ENCODE measurements at places on chromosomes 2 and 18.

DNA sequence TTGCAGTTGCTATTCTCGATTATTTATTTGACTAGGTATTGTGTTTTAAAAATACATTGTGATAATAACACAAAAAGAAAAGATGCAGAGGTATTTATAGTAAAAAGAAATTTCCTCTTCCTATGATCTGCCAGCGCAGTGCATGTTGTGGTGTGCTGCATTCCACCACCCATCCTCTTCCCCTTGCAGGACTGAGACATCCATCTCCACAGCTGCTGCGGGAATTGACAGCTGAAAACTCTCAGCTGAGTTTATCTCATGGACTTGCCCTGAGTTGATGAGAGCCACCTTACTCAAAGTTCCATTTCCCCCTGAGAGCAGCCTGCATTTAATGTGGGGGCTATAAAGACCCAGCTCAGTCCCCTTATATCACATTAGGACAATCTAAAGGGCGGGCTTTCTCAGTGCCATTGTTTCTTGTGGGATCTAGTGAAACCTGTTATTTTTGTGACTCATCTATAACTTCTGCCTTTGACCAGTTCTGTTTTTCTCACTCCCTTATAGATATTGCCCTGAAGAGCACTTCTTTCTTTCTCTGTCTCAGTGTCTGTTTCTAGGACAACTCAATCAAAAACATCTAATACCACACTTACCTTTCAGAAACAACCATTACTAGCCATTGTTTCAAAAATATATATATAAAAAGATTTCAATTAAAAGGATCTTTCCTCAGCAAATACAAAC lies 698.5 kb downstream of the NR4A2 start:
- no peak for DNase-seq

DNA sequence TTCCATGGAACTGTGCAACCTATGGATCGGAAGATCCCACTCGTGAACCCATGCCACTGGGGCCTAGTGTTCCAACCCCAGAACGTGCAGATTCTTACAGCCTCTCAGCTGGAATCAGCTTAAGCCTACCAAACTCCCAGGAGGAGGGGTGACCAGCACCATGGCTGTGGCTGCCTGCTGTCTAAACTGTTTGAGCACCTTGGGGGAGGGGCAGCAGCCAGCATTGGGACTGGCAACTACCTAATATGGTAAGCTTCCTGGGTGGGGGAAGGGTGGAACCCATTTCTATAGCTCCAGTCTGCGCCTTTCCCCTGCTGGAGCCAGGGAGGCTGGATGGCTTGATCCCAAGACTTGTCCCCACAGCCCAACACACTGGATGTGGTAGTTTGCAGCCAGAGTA lies 10.7 kb upstream of the POLE4 start:
- no peak for DNase-seq

DNA sequence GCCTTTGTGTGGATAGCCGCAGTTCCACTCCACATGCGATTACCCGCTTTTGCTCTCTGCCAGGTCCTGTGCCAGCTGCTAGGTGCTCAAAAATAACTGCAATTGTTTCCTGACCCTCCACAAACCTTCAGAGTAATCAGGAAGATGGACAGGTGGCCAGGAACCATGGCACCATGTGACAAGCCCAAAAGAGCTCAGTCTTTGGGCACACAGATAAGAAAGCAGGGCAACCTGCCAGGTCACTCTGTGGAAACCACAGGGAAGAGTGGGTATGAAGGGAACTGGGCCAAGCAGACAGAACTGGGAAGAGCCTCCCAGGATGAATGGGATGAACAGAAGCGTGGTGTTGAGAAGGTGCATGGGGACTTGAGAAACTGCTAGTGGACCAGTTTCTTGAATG lies 79.4 kb upstream of the AGAP1 start:
- DNase-seq = no peak

DNA sequence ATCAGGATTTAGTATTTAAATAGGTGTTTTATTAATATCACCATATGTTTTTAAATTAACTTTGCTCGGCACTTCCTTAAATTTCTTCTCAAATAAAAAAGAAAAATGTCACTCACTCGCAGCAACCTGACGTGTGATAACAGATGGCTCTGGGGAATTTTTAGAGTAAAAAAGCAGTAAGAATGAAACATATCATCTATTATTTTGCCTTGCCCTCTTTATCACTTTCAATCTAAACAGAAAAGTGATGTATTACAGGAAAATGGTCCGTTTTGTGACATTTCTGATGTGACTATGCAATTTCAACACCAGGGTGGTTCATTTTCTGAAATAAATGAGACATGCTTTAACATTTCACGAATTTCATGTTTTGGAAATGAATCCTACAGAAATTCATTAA lies 1368.0 kb upstream of the LRRTM1 start:
- DNase-seq = no peak

DNA sequence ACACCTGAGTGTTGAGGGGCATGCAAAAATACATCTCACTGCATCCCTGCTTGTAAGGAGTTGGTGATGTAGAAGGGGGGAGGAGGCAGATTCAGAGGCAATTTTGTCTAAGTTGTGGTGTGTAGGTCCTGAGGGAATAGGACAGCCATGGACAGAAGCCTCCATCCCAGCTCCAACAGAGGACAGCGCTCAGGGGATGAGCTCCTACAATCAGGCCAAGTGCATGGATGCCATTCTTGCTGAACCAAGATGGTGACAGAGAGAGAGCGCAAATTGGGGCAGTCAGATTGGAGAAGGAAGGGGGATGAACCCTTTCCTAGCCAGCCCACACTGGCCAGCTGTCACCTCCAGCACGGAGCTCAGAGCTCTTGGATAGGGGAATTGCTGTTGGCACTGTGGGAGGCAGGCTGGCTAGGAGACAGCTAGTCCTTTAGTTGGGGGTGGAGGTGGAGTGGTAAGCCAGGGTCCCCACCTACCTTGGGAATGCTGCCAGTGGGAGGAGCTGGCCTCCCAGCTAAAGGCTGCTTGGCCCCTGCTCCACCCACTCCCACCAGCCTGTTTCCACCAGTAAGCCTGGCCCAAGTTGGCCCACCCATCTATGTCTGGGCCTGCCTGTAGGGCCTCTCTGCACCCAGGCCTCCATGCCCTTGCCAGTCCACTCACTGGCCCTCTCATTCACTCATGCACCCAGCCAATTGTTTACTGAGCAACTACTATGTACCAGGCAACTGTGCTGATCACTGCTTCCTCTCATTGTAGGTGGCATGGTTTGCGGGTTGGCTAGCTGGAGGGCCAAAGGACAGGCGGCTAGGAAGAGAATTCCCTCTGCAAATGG lies 2.5 kb upstream of the PER2 start:
- DNase-seq = no peak

DNA sequence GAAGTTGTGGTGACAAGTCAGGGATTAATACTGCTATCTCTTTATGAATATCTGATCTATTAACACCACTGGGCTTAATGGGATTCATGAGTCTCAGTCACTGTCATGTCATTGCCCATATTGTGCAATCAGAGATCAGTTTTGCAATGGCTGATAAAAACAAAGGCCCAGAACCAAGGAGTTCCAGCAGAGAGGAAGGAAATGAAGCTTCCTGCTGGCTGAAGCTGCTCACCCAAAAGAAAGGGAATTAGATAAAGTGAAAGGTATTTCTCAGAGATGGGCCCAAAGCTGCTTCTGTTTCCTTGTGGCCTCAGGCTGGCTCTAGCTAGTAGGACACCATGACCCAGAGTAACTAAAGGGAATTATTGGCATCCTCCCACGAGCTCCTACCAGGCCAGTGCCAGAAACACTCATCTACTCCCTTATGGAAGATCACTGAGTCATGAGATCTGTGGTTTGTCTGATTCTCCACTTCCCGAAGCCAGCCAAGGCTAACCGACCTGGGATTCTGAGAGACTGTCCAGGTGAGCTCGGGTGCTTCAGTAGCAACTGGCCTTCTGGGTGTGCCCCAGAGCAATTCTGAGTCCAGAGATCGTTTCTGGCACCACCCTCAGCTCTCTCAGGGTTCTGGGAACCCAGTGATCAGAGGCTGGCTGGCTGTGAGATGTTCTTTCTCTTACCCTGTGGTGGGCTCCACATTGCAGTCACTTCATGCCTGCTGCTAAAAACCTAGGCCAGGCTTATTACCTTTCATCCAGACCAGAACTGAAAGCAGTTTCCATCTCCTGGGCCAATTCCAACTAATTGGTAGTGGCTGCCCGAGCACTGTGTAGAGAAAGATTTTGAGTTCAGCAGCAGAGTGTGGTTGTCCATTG lies 129.5 kb upstream of the PELI1 start:
- DNase-seq = peak; percentile 85

DNA sequence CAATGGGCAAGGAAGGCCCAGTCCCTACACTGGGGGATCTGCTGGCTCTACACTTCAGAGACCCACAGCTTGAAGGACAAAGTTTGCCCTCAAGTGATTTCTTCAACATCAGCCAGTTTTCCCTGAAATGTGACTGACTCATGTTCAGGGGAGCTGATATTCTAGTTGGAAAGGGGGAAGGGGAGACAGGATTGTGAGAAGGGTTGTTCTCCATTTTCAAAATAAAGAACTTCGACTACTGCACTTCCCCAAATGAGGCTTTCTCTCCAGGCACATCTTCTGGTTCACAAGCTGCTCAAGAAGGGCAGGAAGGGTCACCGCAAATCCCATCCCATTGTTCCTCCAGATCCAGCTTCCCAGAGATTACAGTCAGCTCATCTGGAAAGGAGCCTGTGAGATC lies 117.6 kb downstream of the BCL2L11 start:
- DNase-seq = no peak

DNA sequence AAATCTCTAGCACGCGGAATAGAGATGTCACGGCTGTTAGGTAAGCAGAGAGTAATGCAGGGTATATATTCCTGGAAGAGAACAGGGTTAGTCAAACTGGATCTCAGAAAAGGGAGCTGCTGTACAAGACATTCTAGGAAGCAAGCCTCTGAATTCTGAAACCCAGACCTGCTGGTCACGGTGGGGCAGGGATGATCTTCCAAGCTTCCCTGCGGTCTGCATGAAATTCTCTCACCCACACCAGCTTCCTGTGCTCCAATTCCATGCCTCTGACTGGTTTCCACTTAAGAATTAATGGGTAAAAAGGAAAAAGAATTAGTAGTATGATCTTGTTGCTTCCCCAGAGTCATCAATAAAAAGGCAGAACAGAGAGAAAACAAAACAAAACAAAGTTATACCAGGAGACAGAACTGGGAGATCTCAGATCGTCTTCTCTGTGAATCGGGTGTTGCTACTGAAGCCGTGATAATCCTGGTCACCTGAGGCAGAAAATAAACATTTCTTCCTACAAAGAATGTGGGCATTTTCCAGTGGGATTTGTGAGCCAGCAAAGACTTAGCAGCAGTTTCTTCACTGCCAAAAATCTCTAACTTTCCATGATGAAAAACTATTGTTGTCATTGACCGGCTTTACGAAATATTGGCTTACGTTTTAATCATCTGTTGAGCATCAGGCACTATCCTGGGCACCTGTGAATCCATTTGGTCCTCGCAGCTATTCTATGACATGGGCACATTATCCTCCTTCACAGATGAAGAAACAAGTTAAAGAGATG lies 5.3 kb upstream of the CYP27C1 start:
- DNase-seq = no peak

DNA sequence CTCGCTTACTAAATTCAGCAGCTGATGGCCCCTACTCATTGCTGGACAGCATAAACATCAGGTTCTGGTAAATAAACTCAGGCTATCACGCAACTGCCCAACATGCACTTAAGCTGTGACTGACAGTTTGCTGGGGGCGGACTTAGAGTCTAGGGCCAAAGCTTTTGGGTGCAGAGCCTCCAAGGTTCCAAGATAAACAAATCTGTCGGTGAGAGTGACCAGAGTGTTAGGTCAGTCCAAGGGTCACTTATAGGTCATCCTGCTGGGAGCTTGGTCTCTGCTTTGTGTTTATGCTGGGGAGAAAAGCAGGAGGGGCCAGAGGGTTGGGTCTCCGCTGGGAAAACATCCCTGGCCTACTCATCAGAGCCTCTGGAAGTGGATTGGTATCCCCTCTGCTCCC lies 188.6 kb upstream of the GATA6 start:
- no peak for DNase-seq

DNA sequence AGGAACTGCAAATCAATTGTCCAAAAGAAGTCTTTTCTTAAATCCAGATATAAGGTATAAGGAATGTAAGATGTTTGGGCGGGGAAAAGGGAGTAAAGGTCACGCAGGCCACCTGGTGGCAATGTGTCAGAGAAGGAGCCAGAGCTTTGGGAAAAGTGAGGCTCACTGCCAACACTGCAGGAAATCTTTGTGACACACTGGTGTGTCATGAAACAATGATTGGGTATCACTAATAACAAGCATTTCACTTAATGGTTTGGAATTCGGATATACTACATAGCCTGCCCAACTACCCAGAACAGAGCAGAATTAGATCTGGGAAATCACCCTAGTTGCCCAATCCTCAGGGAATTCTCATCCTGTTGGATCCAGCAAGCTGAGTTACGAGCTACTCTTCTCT lies 61.0 kb downstream of the RBMS1 start:
- DNase-seq = peak; percentile 28

DNA sequence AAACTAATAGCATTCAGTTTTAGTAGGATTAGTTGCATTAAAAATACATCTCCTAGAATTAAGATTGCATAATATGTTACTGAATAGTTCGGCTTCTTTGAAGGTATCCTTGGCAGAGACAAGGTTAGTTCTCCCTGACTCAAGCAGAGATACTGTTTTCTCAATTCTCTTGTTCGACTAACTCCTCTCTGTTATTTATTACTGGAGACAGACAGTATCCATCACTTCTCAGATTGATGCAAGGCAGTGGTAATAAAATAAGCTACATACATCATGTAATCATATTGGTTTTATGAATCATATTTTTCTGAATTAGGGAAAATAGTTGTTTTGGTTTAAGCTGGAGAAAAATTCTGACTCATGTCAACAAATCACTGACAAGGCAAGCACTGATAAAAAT lies 134.8 kb downstream of the SLC8A1 start:
- peak; percentile 11 for DNase-seq

- no peak for DNase-seq
Measured at GRCh38 chr18:49845629-49846360, 32.5 kb upstream of the ACAA2 start.

- DNase-seq = no peak
Measured at GRCh38 chr2:144504218-144504641, 15.7 kb downstream of the ZEB2 start.

- peak; percentile 49 for DNase-seq
Measured at GRCh38 chr2:1480671-1481076, 67.4 kb downstream of the TPO start.

All from GM03348 (cell line).